ENCODE measurements at places on chromosomes 5 and 9. TPM values are rescaled to one million over a fixed set of nuclear protein-coding genes. Genes with fewer than 3 reads are reported as not detected.
A peak's percentile ranks its signal among the peaks of the same experiment; 100 is the strongest.

The NDUFA8 gene
- 29.0 TPM for total RNA-seq

The C9 gene
- not detected for total RNA-seq

The KCNMB1 gene
- total RNA-seq, result 0.55 TPM

The RASEF gene
- total RNA-seq, result 4.8 TPM

The ACTBL2 gene
- total RNA-seq, result not detected

The LECT2 gene
- total RNA-seq, result not detected

DNA sequence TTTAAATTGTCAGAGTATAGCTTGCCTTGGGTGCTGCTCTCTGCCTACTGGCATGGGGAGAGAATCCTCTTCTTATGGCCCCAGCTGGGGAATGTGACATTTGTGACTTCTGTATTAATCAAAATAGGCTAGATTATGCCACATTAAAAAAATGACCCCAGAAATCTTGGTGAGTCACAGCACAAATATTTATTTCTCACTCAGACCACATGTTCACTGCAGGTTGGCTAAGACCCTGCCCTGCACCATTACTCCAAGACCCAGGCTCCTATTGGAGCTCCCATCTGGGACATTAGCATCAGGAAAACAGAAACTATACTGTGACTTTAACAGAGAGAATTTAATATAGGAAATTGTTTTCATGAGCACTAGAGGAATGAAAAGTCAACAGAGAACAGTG lies 16.6 kb upstream of the WHRN start:
- no peak for DNase-seq

DNA sequence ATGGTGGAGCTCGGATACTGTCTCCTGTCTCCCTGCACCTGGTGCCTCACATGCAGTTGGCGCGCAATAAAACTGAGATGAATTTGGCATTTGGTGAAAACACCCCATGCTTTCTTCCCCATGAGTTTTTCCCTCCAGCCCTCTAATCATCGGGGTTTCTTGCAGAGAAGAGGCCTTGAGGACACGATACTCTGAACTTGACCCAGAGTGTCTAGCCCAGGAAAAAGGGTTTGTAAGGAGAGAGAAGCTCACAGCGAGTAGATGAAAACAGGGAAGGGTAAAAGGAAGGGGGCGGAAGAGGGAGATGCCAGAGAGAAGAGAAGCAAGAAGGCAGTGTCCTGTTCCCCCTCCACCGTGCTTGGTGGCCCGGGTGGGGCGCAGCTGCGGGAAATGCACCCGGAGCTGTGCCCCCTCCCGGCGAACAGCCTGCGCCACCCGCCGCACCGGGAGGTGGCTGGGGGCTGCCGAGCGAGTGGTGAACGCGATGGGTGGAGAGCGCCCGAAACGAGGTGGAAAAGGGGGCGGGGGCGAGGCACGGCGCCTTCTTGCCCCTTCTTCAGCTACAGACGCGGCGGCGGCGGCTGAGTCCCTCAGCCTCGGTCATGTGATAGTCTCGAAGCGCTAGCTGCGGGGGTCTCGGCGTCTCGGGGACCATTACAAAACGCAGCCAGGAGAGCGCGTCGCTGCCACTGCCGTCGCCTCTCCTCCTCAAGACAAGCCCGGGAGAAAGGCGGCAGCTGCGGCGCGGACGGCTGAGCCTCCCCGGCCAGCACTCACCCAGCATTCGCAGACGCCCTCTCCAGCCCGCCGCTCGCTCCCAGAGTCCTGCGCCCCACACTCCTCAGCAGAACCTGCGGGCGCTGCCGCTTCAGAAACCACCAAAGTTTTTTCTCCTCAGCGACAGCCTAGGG lies 1.1 kb upstream of the FOXB2 start:
- DNase-seq, result no peak

- no peak for DNase-seq
Measured at GRCh38 chr5:35884191-35884769, 27.6 kb downstream of the IL7R start.

- no peak for DNase-seq
Measured at GRCh38 chr9:95573463-95573862, 56.7 kb upstream of the PTCH1 start.

- DNase-seq, result no peak
Measured at GRCh38 chr5:100905259-100905914, 2.3 kb upstream of the ST8SIA4 start.

DNA sequence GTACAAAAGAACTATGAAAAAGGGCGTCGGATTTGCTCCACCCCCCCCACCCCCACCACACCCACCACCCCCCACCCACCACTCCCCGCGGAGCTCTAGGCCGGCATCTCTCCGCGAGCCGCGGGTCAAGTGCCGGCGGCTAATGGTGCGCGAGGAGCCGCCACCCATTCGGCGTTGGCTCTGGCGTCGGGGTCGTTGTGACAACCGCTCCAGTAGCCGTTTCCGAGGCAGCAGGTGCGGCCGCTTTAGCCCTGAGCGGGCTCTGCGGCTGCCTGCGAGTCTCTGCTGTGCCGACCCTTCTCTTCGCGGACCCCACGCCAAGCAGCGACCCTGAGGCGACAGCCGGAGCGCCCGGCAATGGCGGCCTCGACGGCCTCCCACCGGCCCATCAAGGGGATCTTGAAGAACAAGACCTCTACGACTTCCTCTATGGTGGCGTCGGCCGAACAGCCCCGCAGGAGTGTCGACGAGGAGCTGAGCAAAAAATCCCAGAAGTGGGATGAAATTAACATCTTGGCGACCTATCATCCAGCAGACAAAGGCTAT lies at the start of gene PPP1R2B:
PPP1R2B (plus strand) TSS at position 90 of the 546 bp plus-strand sequence; CDS start at position 358, 268 bp downstream.
- no peak for DNase-seq

GRCh38 chr5:158623971-158624370 lies 475.7 kb downstream of the EBF1 start:
- DNase-seq, result no peak

GRCh38 chr9:33815781-33816180 lies 1.2 kb upstream of the UBE2R2 start:
- DNase-seq, result no peak

GRCh38 chr5:63401436-63402046 lies 560.7 kb downstream of the HTR1A start:
- DNase-seq, result peak; percentile 16

GRCh38 chr5:75049456-75050351 lies 2.7 kb downstream of the GCNT4 start:
- DNase-seq, result peak; percentile 46

GRCh38 chr5:159915904-159916840 lies at the start of gene ADRA1B:
ADRA1B (plus strand) TSS chr5:159916482; CDS start chr5:159916906, 424 bp downstream.
- DNase-seq, result peak; percentile 93

DNA sequence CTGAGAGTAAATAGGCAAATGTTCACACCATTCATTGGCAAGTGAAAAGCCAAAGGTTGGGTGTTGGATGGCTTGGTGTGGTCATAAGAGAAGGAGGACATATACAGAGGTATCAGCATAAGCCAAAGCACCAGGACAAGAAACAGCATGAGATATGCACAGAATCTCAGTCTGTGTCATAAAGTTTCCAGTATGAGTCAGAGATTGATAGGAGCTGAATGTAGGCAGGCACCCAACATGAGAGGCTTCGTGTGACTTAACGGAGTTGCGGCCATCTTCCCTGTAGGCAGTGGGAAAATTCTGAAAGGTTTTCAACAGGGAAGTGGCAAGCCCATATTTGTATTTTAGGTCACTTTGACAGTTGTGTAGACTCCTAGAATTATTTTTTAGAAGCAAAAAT lies 54.5 kb downstream of the SNCAIP start:
- no peak for DNase-seq
